ENCODE measurements at places on chromosomes 6 and 20.

GRCh38 chr6:135331002-135331401 lies 149.9 kb downstream of the MYB start:
- no peak for DNase-seq

- DNase-seq, result no peak
Measured at GRCh38 chr20:43942201-43942590, 27.5 kb downstream of the TOX2 start.

- DNase-seq, result no peak
Measured at GRCh38 chr20:46683011-46683667, 6.1 kb downstream of the TP53RK start.

GRCh38 chr6:160394654-160395035 lies 46.5 kb downstream of the SLC22A3 start:
- no peak for DNase-seq

DNA sequence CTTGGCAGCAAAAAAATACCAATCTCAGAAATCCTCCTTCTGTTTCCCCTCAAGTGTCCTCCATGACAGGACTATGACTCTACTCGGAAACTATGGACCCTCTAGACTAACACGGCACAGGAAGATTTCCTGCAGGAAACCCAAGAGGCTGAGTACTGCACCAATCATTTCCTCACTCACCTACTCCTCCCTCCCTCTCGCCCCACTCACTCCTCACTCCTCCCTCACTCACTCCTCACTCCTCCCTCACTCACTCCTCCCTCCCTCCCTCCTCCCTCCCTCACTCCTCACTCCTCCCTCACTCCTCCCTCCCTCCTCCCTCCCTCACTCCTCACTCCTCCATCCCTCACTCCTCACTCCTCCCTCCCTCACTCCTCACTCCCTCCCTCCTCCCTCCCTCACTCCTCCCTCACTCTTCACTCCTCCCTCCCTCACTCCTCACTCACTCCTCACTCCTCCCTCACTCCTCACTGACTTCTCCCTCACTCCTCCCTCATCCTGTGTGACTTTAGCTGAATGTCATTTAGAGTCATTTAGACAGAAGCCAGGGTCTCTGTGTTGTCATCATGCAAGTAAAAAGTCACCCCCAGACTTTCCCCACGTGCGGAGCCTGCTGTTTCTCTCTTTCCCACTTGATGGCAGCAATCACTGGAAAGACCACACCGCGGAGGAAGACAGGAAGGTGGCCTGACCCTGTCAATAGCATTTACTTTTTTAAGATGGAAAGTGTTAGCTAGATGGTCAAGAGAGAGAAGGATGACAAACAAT lies 226.8 kb upstream of the PDE10A start:
- no peak for DNase-seq

DNA sequence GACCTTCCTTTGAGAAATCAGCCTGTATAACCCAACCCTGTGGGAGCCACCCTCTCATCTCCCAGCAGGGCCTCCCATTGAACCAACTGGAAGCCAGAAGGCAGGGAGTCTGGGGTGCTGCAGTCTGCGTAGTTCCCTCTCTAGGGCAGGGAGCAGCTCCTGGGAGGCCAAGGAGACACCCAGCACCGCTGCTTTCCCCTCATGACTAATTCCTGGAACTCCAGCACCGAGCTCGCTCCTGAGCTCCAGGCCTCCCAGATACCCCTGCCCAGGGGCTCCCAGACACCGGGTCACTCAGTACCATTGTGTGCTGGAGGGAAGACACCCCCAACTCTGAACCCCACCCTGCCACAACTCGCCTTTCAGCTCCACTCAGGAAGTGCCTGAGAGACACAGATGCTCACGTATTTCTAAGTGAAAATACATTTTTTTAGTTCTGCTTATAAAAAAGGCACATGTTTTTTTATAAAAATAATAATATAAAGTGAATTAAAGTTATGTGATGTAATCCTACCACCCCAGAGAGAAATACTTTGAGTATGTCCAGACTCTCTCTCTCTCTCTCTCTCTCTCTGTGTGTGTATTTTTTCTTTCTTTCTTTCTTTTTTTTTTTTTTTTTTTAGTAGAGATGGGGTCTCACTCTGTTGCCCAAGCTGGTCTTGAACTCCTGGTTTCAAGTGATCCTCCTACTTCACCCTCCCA lies 17.5 kb downstream of the PIM1 start:
- no peak for DNase-seq

DNA sequence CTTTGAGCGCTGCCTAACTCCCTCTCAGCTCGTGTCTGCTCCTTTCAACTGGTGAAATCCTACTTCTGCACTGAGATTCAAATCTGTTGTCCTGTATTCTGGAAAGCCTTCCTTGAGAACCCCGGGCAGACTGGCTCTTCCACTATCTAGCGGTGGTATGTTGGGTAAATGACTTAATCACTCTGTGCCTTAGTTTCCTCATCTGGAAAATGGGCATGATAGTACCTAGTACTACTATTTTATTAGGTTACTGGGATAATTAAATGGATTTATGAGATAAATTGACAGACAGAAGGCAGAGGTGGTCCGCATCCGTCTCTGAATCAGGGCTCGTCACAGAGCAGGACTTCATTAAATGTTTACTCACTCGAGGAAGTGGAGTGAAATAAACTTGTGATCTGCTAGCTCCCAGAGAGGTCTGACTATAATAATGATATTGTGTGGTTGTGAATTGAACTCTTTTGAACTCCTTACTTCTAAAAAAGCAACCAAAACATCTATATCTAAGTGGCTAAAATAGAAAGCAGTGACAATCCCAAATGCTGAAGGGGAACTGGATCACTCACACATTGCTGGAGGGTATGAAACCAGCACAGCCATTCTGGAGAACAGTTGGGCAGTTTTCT lies 26.6 kb downstream of the PPP1R16B start:
- DNase-seq, result no peak

GRCh38 chr20:9919271-9920014 lies 80.6 kb upstream of the PAK5 start:
- no peak for DNase-seq

DNA sequence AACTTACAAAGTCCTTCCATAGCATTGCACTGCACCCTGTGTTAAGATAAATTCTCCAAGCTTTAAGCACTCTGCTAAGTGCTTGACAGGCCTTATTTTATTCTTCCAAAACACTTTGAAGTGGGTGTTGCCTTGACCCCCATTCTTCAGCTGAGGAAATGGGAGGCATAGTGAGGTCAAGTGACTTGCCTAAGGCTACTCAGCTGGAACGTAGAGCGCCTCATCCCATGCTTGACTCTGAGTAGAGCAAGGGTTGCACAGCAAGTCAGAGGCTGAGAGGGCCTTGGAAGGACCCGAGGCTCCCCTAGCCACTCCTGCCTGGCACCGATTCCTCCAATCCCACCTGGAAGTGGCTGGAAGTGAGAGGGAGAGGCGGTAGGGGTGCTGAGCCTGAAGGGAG lies 19.6 kb upstream of the CSNK2A1 start:
- no peak for DNase-seq

DNA sequence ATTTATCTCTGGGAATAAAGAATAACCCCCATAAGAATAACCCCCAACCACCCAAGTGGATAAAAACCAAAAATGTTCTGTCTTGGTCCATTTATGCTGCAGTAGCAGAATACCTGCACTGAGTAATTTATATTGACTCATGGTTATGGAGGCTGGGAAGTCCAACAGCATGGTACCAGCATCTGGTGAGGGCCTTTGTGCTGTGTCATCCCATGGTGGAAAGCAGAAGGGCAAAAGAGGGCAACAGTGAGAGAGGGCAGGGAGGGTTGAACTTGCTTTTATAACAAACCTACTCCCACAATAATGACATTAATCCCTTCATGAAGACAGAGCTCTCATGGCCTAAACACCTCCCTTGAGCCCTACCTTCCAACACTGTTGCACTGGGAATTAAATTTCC lies 133.7 kb downstream of the ERMARD start:
- no peak for DNase-seq

DNA sequence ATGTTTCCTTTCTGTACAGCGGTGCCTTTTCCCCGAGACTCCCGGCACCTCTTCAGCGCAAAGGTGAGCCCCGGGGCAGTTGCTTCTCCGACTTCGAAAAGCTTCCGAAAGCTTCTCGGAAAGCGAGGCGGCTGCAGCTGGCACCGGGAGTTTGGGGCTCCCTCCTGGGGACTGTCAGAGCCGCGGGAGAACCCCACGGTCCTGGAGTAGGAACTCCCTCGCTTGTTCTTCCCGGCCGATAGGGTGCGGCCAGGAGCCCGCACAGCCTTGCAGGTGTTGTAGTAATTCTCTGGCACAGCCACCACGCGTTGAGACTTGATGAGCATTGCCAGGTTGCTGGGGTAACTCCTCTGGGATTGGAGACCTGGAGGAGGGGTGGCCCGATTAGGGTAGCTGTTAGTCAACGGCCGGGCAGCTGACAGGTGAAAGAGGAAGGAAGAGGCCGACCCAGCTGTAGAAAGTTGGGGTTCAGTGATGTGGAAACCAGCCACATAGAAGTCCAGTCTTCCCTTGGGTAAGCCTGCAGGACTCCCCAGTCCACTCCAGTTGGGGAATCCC lies 721 bp downstream of the KDM1B start:
- DNase-seq, result peak; percentile 62

GRCh38 chr6:117491916-117492315 lies 9.4 kb downstream of the DCBLD1 start:
- DNase-seq, result no peak

GRCh38 chr20:38997622-38998021 lies 35.5 kb downstream of the DHX35 start:
- DNase-seq, result no peak

GRCh38 chr6:100959280-100959679 lies 78.2 kb upstream of the ASCC3 start:
- DNase-seq, result no peak

GRCh38 chr6:235763-236360 lies 56.4 kb upstream of the DUSP22 start:
- no peak for DNase-seq

DNA sequence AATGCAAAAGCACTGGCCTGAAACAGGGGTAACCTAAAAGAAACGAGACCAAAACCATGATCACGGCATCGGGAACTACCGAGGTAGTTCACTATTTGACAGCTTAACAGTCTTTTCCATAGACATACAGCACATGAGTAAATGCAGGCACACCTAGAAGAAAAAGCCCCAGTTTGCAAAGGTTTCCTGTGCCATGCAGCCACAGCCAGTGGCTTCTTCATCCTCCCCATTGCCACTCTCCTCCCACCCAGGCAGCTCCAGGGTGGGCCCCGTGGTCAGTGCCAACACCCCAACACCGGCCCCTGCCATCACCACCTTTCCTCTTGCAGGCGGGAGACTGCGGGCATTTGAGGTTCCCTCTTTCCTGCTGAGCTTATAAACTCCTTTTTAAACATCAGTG lies 115.4 kb downstream of the SLC23A2 start:
- DNase-seq, result no peak

- DNase-seq, result no peak
Measured at GRCh38 chr6:108275976-108276375, 15.1 kb upstream of the SNX3 start.

GRCh38 chr20:43984587-43984986 lies 69.9 kb downstream of the TOX2 start:
- DNase-seq, result no peak

- DNase-seq, result no peak
Measured at GRCh38 chr20:19539191-19539590, 218.9 kb upstream of the RIN2 start.

DNA sequence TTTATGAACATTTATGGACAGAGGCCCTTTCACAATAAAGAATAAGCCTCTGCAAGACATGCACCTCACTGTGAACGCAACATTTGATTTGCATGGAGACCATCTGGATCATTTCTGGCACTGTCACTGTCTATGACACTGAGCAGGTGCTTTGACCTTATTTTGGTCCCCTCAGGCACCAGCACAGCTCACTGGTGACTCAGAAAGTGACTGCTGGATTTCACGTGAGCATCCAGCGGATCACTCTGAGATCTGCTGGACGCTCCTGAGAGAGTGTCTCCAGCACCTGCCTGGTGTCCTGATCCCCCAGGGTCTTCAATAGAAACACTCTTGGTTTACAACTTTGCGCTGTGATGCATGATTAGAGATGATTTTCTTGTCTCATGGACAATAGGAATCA lies 375.7 kb downstream of the TENT5A start:
- DNase-seq, result peak; percentile 6

DNA sequence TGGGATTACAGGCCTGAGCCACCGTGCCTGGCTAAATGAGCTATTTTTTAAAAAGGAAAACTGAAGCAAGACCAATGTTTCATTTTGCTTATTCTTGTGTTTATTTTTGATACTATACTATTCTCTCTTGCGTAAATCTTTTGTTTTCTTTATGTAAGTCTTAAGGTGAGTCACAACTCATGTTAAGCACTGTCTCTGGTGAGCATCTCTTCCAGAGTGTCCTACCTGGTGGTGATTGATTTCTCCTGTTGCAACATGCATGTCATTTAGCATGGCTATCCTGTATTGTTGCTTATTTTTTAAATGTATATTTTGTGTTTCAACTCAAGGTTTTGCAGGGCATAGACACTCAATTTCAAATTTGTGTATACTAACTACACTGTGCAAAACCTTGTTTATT lies 336.0 kb downstream of the RFPL4B start:
- DNase-seq, result no peak

GRCh38 chr6:1470040-1470439 lies 80.7 kb downstream of the FOXF2 start:
- no peak for DNase-seq

Data from SHP77 treated with DMSO at 0.1 percent for 48 hours (cell line).